Activated naive CD8-positive, alpha-beta T cell treated with anti-CD3 and anti-CD28 coated beads, Interleukin-2, amount 10 ng/mL, durations not matched to agents 7 days and 5 days (primary cell): ENCODE measurements at places on chromosomes 5 and 9. TPM values are rescaled to one million over a fixed set of nuclear protein-coding genes. Genes with fewer than 3 reads are reported as not detected.

Gene STKLD1
- total RNA-seq, result 0.91 TPM

Gene ORM2
- not detected for total RNA-seq

DNA sequence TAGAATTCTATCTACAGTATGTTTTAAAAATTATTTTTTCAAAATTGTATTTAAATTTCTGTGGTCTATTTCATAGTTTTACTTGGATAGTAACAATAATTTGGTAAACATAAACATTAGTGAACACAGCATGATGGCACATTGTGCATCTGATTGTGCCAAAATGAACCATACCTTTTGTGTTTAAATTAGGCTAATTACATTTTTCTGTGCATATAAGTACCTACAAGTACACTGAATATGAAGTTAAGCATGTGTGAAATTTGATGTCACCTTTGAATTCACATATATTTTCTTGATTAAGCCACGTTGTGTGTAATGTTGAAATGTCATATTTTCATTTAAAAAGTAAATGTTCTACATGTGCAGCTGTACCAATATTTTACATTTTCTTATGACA, 13.4 kb downstream of the PBX3 start:
- DNase-seq, result no peak

DNA sequence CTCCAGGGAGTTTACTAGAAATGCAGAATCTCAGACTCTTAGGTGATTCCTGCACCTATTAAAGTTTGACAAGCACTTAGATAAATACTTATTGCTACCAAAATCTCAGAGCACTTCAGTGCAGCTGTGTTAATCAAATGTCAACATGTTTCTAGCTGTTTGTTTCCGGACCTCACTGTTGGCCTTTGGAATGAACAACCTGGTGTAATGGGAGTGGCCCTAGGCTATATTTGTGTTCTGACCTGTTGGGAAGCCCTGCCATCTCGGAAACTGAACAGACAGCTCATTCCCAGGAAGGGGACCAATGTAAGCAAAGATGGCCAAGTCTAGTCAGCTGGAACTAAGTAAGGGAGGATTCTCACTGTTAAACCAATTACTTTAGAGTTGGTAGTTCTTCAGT, 145.0 kb upstream of the SLC28A3 start:
- DNase-seq, result no peak

GRCh38 chr9:93059011-93059714, 662 bp downstream of the SUSD3 start:
- DNase-seq, result peak; percentile 65
